ENCODE measurements at places on chromosomes 5 and 9. TPM values are rescaled to one million over a fixed set of nuclear protein-coding genes. Genes with fewer than 3 reads are reported as not detected.

Gene SPATA31A3
- not detected for total RNA-seq

- DNase-seq, result no peak
Observed at GRCh38 chr5:51072937-51073336, 310.3 kb upstream of the ISL1 start.

GRCh38 chr5:154384480-154385235 lies 61.1 kb upstream of the SAP30L start:
- DNase-seq, result no peak

DNA sequence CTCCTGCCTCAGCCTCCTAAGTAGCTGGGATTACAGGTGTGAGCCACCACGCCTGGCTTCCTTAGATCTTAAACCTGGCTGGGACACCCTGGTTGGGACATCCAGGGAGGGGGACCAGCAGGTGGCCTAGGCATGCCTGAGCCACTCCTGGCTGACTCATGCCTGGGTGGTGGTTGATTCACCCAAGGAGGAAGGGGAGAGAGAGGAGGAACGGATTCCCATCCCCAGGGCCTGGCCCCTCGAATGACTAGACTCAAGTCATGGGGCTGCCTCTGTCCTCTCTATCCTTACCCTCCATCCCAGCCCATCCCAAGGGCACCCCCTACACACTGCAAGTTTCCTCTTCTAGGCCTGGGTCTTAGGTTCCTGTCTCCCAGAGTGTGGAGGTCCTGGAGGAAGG lies 12.7 kb downstream of the EEIG1 start:
- DNase-seq, result peak; percentile 54

Gene CARTPT
- total RNA-seq, result not detected

Gene CKMT2
- total RNA-seq, result not detected

- DNase-seq, result peak; percentile 83
Observed at GRCh38 chr5:150155258-150156026, at the start of gene PDGFRB. Gene PDGFRB, minus strand, starts transcription at chr5:150155845. Its CDS starts 18,798 bp downstream, at chr5:150137047.

GRCh38 chr9:135805422-135806022 lies 101.8 kb downstream of the CAMSAP1 start:
- no peak for DNase-seq

GRCh38 chr5:42403236-42403635 lies 20.0 kb upstream of the GHR start:
- DNase-seq, result no peak

Gene MAML1
- total RNA-seq, result 14.7 TPM

DNA sequence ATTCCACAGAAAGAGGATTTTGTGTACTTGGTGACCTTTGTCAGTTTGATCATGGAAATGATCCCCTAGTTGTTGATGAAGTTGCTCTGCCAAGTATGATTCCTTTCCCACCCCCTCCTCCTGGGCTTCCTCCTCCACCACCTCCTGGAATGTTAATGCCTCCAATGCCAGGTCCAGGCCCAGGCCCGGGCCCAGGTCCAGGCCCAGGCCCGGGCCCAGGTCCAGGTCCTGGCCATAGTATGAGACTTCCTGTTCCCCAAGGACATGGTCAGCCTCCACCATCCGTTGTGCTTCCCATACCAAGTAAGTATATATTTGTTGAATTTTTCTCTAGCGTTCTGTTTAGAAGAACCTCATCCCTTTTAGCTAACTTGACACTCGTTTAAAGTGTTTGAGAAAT lies 30.0 kb downstream of the RBM27 start:
- DNase-seq, result no peak

Data from HFFc6 (cell line).